Activated CD8-positive, alpha-beta T cell treated with anti-CD3 and anti-CD28 coated beads, Interleukin-2, amount 10 ng/mL, durations not matched to agents 7 days and 5 days (primary cell): ENCODE measurements at places on chromosomes 16 and 17. TPM values are rescaled to one million over a fixed set of nuclear protein-coding genes. Genes with fewer than 3 reads are reported as not detected.
A peak's percentile ranks its signal among the peaks of the same experiment; 100 is the strongest.

DNA sequence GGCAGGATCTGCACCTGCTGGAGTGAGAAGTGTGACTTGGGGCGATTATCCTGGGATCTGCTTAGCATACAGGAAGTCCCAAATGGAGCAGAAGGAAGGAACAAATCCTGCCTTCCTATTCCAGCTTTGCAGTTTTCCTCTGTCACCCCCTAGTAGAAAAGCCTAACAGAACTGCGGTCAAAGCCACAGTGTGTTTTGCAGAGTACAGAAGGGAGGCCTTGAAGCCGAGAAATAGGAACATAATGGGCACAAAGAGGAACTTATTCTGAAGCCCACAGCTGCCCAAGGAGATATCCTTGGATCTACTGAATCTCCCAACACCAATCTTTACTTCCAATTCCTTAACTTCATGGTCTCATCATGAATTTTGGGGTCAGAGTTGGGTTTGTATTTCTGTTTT is 8.5 kb downstream of the KRTAP1-5 start:
- no peaks in the 10 kb centered on the region for H3K4me1 ChIP-seq
- no peak overlapping the region for H3K4me3 ChIP-seq
- H3K27ac ChIP-seq, result no peak overlapping the region
- H3K27me3 ChIP-seq, result peaks cover 12% of the 10 kb centered on the region

DNA sequence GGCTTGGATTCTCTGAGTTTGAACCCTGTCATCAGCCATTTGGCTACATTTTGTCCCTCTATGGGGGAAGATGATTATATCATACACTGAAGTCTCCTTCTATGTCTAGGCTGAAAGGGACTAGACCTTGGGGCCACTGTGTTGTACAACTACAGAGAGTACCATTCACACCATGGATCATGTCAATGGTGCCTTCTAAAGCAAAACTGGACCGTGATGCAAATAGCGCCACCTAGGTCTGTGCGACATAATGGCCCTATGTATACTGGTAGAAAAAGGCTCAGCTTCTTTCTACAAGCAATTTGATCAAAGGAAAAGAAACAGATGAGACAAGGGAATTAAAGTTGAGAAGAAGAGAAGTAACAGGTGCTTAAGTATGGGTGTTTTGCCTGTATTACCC is 100.7 kb downstream of the LYRM1 start:
- H3K27me3 ChIP-seq, result peaks cover 23% of the 10 kb centered on the region
- no peak overlapping the region for H3K4me3 ChIP-seq
- H3K36me3 ChIP-seq, result no peaks in the 10 kb centered on the region
- DNase-seq, result peak; percentile 44

DNA sequence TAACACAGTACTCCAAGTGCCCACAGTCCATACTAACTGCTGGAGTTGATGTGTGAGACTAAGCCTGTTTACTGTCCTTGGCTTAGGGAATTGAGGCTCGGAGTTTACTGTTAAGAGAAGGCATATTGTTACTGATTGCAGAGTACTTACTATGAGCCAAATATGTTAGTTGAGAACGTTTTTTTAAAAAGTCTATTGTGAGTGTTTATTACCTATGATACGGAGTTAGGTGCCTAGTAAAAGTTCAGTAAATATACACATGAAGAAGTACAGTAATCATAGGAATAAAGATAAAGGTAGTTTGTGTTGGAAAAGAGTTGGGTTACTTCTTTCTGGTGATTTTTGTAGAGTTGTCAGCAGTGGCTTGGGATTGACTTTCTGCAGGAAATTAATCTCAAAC is 25.4 kb downstream of the ZNRF1 start:
- no peak overlapping the region for H3K4me3 ChIP-seq
- DNase-seq, result no peak
- no peak overlapping the region for H3K27ac ChIP-seq

- DNase-seq, result no peak
- no peak overlapping the region for H3K4me3 ChIP-seq
- H3K27ac ChIP-seq, result peak overlapping the region; percentile 79
- H3K36me3 ChIP-seq, result peaks cover 3% of the 10 kb centered on the region
Observed at GRCh38 chr17:17765359-17766076, 71.3 kb downstream of the SREBF1 start.

DNA sequence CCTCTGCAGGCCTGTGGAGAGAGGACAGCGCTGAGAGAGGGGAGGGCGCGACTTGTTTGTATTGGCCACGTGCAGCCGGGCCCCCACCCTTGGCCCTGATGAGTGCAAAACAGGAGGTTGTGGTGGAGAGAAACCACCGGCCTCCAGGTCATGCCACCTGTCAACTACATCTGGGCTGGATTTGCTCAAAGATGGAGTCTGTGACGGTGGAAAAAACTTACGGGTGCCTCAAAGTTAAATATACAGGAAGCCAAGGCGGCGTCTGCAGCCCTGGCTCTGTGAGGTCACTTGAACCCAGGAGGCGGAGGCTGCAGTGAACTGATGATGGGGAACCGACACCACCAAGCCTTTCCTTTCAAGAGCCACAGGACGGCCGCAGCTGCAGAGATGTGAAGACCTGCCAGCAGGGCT is 15.7 kb downstream of the C16orf74 start:
- peaks cover 2% of the 10 kb centered on the region for H3K27me3 ChIP-seq
- peak overlapping the region; percentile 42 for H3K4me3 ChIP-seq

DNA sequence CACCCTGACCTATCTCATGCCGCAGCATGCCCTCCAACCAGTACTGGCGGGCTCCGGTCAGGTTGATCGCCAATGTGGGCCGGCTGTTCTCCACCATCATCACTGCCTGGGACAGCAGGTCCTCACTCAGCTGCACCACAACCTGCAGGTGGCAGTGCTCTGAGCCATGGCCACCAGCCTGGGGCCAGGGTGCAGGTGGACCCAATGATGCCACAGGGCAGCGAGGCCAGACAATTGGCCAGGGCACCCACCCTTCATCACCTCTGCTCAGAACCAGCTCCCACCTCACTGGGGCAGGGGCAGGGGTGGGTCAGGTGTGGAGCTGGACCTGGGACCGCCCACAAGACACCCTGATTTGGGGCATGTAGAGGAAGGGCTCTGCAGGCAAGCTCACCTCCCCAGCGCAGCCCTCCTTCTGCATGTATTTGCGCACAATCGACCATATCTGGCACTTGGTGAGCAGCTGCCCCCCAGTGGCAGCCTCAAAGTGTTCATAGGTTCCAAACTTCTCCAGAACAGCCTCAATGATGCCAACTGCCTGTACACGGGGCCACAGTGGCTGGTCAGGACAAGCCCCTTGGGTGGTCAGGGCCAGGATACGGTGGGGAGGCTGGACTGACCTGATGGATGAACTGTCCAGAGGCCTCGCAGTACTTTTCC is 4.2 kb downstream of the MATCAP1 start:
- peaks cover 20% of the 10 kb centered on the region for H3K36me3 ChIP-seq
- DNase-seq, result peak; percentile 48
- peaks cover 11% of the 10 kb centered on the region for H3K27me3 ChIP-seq

DNA sequence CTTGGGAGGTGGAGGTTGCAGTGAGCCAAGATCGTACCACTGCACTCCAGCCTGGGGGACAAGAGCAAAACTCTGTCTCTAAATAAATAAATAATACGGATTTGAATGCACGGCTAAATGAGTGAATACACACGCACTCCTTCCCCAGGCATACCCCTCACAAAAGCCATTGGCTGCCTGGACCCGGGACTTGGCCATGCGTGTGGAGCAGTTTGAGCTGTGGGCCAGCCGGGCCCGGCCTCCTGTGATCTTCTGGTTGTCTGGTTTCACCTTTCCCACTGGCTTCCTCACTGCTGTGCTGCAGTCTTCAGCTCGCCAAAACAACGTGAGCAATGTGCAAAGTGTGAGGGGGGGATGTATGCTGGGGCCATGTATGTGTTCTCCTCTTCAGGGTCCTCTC is 1.6 kb upstream of the KDM6B start:
- DNase-seq, result no peak
- peaks cover 17% of the 10 kb centered on the region for H3K27me3 ChIP-seq
- H3K36me3 ChIP-seq, result no peaks in the 10 kb centered on the region
- H3K27ac ChIP-seq, result no peak overlapping the region
- peaks cover 31% of the 10 kb centered on the region for H3K4me1 ChIP-seq

- peaks cover 3% of the 10 kb centered on the region for H3K27me3 ChIP-seq
- no peaks in the 10 kb centered on the region for H3K4me1 ChIP-seq
- H3K27ac ChIP-seq, result no peak overlapping the region
Observed at GRCh38 chr17:21089145-21089544, 37.6 kb upstream of the DHRS7B start.

DNA sequence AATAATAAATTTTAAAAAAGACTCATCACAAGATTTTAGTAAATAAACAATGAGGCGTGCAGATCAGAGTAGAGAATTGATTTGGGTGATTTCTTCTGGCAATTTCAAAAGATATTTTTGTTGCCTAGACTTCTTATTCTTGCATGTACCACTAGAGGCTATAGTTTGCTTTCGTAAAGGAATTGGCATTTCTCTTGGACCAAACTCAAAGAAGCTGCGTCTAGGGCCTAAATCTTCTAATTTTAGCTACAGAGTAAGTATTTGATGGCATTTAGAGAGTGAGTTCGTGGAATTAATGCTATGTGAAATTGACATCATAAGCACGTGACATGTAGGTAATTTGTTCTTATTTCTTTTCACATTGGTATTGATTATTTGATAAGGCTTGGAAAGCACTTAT is 24.4 kb upstream of the ABCC11 start:
- no peaks in the 10 kb centered on the region for H3K27me3 ChIP-seq
- no peaks in the 10 kb centered on the region for H3K4me1 ChIP-seq

GRCh38 chr17:80475910-80476876 is at the start of gene NPTX1:
Gene NPTX1, minus strand, starts transcription at chr17:80476607. Its CDS starts 161 bp downstream, at chr17:80476446.
- peaks cover 28% of the 10 kb centered on the region for H3K4me1 ChIP-seq
- DNase-seq, result no peak
- peak within 1 kb of the TSS; percentile 75 for H3K4me3 ChIP-seq
- peaks cover 55% of the 10 kb centered on the region for H3K27me3 ChIP-seq

- H3K36me3 ChIP-seq, result peaks cover 38% of the 10 kb centered on the region
- H3K4me1 ChIP-seq, result peaks cover 46% of the 10 kb centered on the region
- H3K4me3 ChIP-seq, result peak within 1 kb of the TSS; percentile 94
- no peaks in the 10 kb centered on the region for H3K27me3 ChIP-seq
Observed at GRCh38 chr17:42561897-42562387, at the start of gene COASY. Gene COASY, plus strand, starts transcription at chr17:42562148. Its CDS starts 475 bp downstream, at chr17:42562623.

- no peak overlapping the region for H3K4me3 ChIP-seq
- no peaks in the 10 kb centered on the region for H3K27me3 ChIP-seq
- peaks cover 22% of the 10 kb centered on the region for H3K36me3 ChIP-seq
- peaks cover 27% of the 10 kb centered on the region for H3K4me1 ChIP-seq
- peak overlapping the region; percentile 77 for H3K27ac ChIP-seq
Observed at GRCh38 chr17:2124391-2124790, 69.5 kb downstream of the HIC1 start.

DNA sequence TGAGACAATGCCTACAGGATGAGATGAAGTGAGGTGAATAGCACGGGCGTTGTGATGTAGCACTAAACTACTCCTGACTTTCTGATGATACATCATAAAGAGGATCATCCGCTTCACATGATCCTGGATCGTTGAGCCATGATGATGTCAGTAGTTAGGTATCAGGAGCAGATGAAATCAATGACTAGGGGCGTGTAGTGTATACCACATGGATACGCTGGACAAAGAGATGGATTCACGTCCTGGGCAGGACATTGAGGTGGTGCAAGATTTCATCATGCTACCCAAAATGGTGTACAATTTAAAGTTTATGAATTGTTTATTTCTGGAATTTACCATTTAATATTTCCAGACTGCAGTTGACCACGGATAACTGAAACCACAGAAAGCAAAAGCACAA is 156.6 kb downstream of the ANKFN1 start:
- no peaks in the 10 kb centered on the region for H3K4me1 ChIP-seq
- no peaks in the 10 kb centered on the region for H3K36me3 ChIP-seq
- no peak overlapping the region for H3K4me3 ChIP-seq
- no peak overlapping the region for H3K27ac ChIP-seq

DNA sequence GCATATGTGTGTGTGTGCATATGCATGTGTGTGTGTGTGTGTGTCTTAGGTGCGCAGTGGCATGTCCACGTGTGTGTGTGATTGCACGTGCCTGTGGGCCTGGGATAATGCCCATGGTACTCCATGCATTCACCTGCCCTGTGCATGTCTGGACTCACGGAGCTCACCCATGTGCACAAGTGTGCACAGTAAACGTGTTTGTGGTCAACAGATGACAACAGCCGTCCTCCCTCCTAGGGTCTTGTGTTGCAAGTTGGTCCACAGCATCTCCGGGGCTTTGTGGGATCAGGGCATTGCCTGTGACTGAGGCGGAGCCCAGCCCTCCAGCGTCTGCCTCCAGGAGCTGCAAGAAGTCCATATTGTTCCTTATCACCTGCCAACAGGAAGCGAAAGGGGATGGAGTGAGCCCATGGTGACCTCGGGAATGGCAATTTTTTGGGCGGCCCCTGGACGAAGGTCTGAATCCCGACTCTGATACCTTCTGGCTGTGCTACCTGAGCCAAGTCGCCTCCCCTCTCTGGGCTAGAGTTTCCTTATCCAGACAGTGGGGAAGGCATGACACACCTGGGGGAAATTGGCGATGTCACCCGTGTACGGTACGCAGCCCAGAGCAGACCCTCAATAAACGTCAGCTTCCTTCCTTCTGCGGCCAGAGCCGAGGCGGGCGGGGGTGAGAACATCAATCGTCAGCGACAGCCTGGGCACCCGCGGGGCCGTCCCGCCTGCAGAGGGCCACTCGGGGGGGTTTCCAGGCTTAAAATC is 47.6 kb downstream of the IL21R start:
- H3K27me3 ChIP-seq, result no peaks in the 10 kb centered on the region
- H3K36me3 ChIP-seq, result peaks cover 77% of the 10 kb centered on the region
- H3K4me3 ChIP-seq, result peak overlapping the region; percentile 72

DNA sequence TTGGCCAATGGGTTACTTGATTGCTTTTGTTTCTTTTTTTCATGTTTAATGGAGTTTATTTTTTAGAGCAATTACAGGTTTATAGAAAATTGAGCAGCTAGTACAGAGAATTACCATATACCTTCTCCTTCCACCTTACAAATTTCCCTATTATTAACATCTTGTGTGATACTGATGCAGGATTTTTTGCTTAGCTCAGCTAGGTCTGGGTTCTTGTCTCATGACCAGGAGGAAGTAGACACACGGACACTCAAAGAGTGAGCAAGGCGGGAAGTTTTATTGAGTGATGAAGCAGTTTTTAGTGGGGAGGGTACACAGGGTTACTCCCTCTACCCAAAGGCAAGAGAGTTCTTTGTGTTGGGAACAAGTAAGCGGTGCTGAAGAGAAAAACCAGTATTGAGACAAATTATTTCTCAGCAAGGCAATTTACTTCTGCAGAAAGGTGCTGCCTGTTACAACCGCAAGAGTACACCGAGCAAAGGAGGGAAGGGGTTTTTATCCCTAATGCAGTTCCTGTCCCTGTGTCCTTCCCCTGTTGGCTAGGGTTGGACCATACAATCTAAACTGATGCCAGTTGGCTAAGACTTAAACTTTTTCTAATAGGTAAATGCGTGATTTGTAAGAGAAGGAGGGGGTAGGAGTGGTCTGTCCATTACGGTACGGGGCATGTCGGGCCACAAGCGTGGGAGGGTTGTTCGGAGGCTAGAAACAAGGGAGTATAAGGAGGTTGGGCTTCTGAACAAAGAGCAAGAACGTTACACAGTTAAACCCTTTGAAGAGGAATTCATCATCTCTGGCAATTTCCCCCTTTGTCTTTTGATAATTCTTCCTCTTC is 26.9 kb downstream of the SEC14L1 start:
- peaks cover 34% of the 10 kb centered on the region for H3K4me1 ChIP-seq
- peaks cover 94% of the 10 kb centered on the region for H3K36me3 ChIP-seq
- DNase-seq, result no peak
- H3K27ac ChIP-seq, result no peak overlapping the region

NRN1L gene
- total RNA-seq, result 1.4 TPM
